ENCODE measurements at places on chromosomes 11 and 22. TPM values are rescaled to one million over a fixed set of nuclear protein-coding genes. Genes with fewer than 3 reads are reported as not detected.

GRCh38 chr11:11461473-11461872, 108.4 kb upstream of the CSNK2A3 start:
- DNase-seq: peak; percentile 59

DNA sequence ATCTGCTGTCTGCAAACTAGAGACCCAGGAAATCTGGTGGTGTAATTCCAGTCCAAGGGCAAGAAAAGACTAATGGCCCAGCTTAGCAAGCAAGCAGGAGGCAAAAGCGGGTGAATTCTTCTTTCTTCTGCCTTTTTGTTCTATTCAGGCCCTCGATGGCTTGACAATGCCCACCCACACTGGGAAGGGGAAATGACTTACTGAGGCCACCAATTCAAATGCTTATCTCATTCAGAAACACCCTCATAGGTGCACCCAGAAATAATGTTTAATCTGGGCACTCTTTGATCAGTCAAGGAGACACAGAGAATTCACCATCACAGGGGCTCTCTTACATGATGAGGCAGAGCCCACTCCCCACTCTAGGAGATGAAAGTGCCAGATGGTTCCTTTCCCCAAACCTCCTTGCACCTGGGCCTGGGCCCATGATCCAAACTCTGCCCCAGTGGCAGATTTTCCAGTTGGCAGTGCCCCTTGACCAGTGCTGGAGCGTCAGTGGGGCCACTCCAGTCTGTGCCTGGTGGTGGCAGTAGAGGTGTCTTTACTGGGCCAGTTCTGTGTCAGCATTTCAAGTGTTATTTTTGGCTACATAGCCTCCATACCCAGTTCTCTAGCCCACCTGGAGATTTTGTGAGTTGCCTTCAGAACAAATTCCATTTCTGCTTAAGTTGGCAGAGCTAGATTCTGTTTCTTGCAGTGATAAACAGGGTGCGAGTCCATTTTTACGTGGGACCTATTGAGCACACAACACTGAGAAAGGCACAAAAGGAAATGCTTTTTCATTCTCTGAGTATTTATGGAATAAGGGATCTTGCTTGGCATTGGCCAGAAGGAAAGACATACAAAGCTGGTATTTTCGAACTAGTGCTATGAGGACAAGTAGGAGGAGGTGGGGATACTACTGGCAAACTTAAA, 7.5 kb downstream of the ELMOD1 start:
- no peak for DNase-seq

- DNase-seq: no peak
Observed at GRCh38 chr11:117933475-117933874, 4.3 kb upstream of the TMPRSS13 start.

- no peak for DNase-seq
Observed at GRCh38 chr11:1650034-1650917, 20.7 kb downstream of the KRTAP5-5 start.

DNA sequence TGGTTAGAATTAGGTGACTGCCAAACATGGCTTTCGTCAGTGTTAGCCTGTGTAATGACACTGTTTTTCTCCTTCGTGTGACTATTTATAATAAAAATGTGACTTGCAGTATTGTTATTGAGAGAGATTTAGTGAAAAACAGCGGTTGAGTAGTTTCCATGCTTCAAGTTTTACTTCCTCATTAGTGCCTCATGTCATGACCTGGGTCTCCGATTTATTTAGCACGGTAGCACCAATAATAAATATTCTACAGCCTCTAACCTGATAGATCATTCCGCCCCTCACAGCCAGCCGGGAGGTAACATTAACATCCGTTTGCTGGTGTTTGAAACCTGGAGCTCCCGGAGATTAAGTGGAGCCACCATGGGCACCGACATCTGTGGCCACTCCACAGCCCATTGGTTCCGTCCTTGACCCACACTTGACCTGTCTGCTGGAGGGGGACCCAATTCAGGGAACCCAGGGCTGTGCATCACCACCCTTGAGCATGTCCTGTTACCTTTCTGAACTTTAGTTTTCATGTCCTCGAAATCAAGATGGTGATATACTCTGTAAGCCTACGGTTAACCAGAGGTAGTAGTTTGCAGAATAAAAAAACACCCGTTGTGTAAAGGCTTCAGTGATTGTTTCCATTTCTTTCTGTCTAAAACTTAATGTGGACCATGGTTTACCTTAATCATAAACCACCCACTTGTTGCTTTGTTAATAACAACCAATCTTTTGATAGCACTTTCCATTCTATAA, 104.1 kb downstream of the ATXN10 start:
- no peak for DNase-seq

DNA sequence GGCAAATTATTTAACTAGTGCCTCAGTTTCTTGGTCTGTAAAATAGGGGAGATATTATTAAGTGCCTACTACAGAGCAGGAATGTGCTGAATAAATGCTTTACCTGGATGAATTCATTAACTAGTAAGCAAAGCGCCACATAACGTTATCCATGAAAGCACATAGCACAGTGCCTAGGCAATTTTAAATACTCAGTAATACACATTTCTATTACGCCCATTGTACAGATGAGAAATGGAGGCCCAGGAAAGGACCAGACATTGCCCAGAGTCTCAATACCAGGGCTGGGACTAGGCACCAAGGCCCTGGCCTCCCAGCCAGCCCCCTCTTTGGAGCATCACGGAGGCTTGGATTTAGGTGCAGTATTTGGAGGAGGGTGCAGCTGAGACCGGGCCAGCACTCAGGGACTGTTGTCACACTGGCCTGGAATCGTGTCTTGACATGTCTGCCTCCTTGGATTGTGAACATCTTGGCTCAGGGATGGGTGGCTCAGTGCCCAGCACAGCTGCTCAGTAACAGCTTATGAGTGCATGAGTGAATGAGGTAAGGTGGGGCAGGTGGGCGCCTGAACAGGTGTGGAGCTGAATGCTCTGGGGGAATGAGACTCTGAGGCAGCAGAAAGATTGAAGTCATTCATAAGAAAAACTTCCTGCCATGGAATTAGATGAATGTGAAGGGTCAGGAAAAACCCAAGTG, 42.1 kb upstream of the TPBGL start:
- DNase-seq: peak; percentile 19

DNA sequence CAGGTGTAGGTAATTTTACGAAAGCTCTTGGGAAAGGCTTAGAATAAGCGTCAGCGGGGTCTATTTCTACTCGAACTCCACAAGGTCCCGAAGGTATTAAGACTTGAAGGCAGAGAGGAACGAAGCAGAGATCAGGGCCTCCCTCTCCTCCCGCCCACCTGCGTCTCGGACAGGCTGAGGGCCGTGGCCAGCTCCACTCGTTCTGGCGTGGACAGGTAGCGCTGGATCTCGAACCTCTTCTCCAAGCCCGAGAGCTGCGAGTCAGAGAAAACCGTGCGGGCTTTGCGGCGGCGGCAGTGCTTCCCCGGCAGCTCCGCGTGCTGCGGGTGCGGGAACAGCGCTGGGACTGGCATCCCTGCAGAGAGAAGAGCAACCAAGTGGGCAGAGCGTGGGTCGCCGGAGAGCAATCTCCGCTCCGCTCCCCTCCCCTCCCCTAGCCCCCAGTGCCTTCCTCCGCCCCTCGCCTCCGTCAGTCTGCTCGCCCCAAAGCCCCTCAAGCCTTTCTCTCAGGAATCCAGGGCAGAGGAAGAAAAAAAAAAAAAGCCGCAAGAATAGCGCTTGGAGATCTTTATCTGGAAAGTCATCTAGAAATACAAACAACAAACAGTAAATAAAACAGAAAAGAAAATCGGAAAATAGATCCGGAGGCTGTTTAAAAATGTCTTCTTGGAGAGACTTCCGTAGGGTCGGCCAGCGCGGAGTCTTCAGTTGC, 2.4 kb downstream of the BSX start:
- no peak for DNase-seq

DNA sequence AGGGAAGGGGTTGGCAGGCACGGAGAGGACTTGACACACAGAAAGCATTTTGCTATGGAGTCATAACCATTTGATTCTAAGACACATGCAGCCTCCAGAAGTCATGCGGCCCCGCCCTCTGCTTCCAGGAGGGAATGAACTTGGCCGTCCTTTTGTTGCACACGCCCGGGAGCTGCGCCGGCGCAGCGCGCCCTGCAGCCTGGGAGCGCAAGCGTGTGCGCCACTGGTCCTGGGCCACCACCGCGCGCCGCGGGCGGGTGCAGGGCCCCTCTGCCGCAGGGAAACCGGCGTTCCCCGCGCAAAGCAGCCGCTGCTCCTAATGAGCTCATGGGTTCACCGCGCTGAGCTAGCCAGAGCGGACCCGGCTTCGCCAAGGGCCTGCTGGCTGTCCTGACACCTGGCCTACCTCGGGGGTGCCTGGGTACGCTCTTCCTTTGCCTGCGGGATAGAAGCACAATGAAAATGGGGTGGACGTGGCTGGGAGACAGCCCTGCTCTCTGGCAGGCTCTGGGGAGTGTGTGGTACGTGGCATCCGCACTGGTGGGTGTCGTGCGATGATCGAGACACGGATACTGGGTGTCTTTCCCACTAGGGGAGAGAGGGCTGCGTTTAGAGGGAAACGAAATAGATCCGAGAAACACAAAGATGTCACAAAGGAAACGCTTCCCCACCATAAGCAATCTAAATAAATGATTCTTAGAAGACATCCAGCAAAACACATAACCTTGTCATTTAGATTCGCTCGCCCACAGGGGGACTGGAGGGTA, 669 bp downstream of the MICAL3 start:
- peak; percentile 93 for DNase-seq

DNA sequence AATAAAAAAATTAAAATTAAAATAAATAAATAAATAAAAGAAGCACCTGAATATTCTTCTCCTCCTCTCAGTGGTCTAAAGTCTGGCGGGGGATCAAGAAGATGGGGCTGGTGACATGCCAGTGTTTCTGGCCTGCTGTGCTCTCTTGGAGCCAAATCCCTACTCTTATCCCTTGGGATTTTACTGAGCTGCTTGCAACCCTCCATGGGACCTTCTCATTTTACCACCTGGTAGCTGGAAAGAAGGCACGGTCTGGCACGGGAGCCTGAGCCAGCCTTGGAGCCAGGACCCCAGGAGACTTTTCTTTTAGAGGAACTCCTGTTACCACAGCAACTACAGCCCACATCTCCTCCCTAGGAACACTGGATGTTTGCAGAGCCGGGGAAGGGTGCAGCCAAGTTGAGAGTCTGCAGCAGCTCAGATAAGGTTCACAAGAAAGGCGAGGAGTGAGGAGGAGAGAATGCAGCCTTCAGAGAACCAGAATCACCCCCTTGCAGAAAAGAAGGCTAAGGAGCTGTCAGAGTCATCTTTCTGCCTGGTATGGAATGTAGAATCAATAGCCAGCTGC, 21.4 kb downstream of the CD6 start:
- DNase-seq: peak; percentile 52

DNA sequence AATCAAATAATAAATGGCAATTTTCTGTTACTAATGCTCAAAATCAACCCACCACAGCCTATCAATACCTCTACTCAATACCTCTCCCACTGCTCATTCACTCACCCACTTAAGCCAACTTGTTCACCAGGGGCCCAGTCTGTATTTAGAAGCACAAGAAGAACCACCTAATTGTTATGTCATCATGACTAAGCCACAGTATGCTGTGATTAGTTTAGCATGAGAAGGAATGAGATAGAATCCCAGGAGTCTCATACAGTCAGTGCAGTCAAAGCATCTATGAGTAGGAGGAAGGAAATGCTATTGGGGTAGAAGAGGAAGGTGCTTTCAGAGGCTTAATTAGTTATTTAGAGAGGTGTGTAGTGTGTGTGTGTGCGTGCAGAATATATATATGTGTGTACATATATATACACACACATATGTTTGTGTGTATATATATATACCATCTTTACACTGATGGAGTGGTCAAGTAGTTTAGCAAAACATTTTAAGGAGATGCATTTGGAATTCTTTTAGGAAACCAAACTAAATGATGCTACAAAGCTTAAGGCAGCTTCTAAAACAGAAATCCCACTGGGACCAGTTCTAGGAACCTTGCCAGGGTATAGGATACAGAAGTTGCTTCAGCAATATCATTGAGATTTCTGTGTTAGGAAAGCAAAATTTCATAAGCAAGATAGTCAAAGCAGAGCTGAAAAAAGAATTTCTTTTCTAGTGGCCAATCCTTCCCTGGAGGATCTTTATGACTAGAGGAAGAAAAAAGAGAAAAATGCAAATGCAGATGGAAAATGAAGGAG, 27.5 kb downstream of the KCNA4 start:
- peak; percentile 82 for DNase-seq

- no peak for DNase-seq
Observed at GRCh38 chr11:126404367-126404766, 48.9 kb downstream of the ST3GAL4 start.

- DNase-seq: no peak
Observed at GRCh38 chr22:39212721-39213376, 31.9 kb downstream of the PDGFB start.

DNA sequence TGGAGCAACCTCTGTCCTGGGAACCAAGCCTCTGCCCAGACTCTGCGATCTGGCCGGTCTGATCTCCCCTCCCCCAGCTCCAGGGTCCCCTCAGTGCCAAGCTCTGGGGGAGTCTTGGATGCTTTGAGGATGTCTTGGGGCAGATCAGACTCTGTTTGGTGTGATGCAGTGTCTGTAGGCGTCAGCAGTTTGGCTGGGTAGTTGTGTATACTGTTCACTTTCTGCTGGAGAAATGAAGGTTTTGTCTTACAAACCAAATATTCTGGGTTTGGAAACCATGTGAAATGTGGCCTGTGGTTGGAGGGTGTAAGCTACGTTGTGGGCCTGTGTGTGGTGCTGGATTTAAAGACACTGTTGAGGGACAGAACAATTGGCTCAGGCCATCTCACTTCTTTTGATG, 4.6 kb downstream of the INSC start:
- DNase-seq: no peak

- DNase-seq: no peak
Observed at GRCh38 chr22:17106785-17107546, 14.2 kb downstream of the TMEM121B start.

- peak; percentile 33 for DNase-seq
Observed at GRCh38 chr11:100469835-100470234, 217.3 kb upstream of the ARHGAP42 start.

DNA sequence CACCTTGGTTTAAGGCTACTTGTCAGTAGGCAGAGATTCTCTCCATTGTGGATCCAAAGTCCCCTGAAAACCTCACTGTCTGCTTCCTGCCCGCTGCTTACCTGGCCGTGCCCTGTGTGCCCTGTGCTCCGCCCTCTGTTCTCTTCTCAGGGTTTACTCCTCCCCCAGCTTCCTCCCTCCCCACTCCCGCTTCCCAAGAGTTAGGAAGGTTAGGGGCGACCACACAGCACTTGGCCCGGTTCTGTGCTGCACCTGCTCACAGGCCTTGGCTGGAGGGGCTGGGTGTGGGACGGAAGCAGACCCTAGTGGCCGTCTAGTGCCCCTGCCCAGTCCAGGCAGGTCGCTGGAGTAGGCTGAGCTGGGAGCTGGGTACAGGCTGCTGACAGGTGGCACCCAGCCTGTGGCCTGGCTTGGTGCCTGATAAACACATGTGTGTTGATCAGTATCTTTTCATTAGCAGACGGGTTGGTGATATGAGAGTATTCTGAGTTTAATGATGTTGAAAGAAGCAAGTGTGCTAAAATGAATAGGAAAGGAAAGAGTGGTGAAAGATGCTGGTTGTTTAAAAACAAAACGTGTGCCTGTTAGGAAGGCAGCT, 40.5 kb downstream of the GRAMD4 start:
- no peak for DNase-seq

RAC2 gene
- polyA plus RNA-seq: 5.5 TPM

SLC2A11 gene
- polyA plus RNA-seq: 7.5 TPM

CD248 gene
- polyA plus RNA-seq: 98.5 TPM

KCNK7 gene
- 1.2 TPM for polyA plus RNA-seq

CCDC15 gene
- 3.4 TPM for polyA plus RNA-seq

AP5B1 gene
- polyA plus RNA-seq: 2.2 TPM

B3GAT3 gene
- 13.3 TPM for polyA plus RNA-seq

TBX1 gene
- 6.9 TPM for polyA plus RNA-seq

Measured in muscle of back (tissue), 13 donors.